ENCODE measurements at places on chromosomes 16 and 17.
A peak's percentile ranks its signal among the peaks of the same experiment; 100 is the strongest.

- no peak for DNase-seq
Observed at GRCh38 chr17:68870976-68871375, 84.2 kb downstream of the ABCA8 start.

- DNase-seq = no peak
Observed at GRCh38 chr16:2597560-2597902, 59.7 kb downstream of the PDPK1 start.

DNA sequence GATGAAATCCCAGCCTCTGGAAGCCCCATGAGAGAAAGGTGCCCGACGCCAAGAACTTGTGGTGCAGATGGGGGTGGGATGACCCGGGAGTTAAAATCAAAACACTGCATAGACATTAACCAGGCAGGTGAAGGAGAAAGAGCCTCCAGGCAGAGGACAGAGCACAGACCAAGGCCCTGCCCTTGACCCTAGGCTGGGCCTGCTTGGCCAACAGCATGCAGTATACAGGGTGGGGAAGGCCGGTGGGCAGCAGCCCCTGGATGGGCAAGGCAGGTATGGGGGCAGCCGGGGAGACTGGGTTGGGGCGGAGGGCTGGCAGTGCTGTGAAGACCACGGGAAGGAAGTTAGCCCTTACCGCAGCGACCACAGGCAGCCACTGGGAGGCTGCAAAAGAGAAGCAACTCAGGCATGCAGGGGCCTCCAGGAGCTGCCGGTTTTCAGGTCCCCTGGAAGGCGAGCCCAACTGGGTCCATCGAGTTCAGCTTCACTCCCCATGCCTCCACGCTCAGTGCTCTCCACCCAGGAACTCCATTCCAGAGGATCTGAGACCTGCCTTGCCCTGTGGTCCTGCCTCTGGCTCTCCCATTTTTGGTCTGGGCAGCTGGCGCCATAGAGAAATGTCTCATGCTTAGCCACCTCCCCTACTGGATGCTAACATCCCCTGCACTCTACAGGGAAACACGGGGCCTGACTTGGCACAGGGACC is 81.2 kb downstream of the C16orf95 start:
- DNase-seq = no peak

DNA sequence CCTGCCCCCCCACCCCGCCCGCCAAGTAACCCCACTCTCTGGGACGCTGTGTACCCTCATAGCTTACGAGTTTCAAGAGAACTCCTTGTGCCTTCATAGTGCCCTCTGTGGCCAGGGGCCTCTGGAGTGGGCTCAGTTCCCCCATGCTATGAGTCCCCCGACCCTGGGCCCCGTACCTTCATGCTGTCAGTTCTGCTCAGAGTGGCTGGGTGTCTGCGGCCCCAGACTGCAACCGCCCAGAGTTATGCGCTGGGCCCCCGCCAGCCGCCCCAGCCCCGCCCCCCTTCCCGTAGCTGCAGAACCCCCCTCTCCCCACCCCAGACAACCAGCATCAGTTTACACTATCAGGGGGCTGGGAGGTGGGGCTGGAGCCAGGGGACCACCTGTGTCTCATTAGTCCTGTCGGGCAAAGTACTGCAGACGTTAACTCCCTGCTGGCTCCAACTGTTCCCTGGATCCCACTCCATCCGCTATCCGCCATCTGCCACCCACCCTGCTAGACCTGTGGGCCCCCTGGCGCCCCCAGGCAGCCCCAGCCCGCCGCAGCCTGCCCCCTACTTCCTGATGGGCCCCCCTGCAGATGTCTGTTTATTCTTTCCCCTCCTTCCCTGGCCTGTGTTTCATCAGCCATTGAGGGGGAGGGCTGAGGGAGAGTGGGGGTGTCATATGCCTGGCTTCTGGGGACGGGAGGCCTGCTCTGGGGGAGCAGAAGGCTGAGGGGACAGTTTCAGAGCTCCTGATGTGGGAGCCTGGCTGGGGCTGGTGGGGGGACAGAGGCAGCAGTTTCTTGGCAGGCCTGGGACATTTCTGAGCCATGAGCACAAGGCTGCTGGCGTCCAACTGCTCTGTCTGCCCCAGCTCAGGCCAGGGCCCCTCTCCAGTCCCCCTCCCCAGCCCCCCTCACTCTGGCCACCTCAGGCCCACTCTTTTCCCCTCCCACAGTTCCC is at the start of gene MFAP4:
Gene MFAP4 (minus strand): TSS at position 217 of the 947 bp plus-strand sequence. CDS start 35 bp downstream, at position 182.
- no peak for DNase-seq

- DNase-seq = no peak
Observed at GRCh38 chr16:84931506-84931905, 79.8 kb downstream of the ZDHHC7 start.

GRCh38 chr17:69869667-69870066 is 205.4 kb upstream of the KCNJ16 start:
- no peak for DNase-seq

GRCh38 chr17:71330099-71330375 is 790.8 kb upstream of the SOX9 start:
- no peak for DNase-seq

DNA sequence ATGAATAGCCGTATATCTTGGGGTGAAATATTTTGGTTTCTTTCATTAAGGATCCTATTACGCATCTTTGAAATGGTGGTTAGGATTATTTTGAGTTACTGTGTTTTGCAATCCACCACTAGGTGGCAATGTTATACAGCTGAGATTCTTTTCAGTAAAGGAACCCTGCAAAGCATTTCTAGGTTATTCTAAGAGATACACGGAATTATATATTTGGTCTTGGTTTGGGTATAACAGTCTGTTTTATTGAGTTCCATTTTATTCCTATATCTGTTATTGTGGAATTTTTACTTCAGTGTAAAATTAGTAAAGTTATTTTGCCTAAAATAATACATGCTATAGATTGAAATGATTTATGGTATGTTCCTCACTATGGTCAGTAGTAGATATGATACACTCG is 62.9 kb upstream of the CPHXL start:
- DNase-seq = peak; percentile 52

DNA sequence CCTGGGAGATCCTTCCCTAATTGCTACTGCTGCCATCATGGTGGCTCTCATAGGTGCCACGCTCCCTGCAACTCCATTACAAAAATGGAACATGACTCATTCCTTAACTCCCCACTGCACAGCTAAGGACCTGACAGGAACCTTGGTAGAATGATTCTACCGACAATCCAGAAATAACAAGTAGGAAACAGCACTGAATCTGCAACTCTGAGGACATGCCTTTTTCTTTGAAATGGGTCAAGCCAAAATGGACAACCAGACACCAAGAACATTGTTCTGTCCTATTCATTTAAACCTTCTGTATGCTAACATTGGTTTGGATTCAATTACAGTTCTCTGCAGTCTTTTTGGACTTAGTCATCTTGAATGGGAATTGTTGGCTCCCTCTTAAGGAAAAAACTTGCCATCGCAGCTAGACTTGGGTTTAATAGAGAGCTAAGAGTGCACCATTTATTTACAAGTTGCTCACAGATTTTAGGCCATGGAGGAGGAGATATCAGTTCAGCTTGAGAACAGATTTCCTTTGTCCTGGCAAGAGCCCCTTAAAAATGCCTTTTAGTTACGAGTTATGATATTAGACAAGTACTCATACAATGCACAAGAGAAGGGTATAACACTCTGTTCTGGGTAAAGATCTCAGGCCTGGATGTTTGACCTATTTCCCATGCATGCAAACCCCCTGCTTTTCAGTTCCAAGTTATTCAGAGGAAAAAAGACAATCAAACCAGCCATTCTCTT is 20.9 kb upstream of the NSRP1 start:
- peak; percentile 11 for DNase-seq

GRCh38 chr17:10360578-10360977 is 12.2 kb downstream of the MYH13 start:
- DNase-seq = no peak

GRCh38 chr17:27217631-27218030 is 76.3 kb upstream of the WSB1 start:
- peak; percentile 20 for DNase-seq

GRCh38 chr17:43967251-43967875 is 13.6 kb upstream of the PYY start:
- no peak for DNase-seq

- DNase-seq = no peak
Observed at GRCh38 chr17:60577147-60577915, 22.7 kb upstream of the PPM1D start.

GRCh38 chr16:11405331-11406176 is 60.3 kb downstream of the RMI2 start:
- peak; percentile 47 for DNase-seq
